ENCODE measurements at places on chromosomes 12 and 14.

DNA sequence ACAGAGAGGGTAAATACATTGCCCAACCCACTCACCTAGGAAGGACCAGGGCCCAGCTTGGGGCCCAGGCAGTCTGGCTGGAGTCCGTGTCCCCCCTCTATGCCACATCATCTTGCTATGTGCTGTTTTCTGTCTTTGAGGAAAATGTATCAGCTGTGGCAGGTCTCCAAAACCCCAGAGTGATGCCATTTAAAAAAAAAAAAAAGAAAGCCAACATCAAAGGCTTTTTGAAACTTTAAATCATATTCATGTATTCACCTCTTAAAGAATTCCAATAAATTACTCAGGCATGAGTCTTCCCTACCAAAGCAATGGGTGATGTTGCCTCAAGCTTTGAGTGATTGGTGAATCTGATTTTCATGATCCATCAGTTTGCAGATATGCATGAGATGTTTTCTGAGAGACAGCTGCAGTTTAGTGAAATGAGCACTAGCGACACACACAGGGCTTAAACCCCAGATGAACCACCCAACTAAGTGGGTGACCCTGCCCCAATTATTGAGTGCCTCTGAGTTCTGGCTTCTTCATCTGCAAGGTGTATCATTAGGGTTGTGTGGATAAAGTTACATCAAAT is 6.1 kb downstream of the KRT81 start:
- DNase-seq, result no peak

DNA sequence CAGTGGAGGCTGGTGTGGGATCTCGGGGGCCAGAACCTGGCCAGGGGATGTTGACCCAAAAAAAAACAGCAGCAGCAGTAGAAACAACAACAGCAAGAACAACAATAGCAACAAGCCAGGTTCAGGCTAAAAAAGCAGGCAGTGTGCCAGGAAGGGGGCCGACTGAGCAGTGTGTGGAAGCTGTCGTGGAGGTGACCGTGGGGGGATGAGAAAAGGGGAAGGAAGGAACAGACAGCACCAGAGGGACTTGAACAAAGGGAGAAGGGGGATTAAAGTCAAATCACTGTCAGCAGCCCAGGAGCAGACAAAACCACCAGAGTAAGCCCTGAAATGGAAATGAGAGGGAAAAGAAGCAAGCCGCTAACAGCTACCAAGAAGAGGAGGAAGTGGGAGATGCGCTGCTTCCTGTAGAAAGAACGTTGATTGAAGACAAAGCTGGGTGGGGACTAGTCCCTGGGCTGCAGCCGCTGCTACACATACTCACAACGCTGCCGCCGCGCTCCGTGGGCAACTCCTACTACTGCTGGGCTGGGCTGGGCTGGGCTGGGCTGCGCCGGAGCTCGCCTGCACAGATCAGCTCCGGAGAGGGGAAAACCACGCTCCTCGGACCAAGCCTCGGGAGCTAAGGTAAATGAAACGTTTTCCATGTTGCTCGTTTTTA is at the start of gene GNG2:
Gene GNG2 (plus strand): TSS at position 449 of the 661 bp plus-strand sequence. CDS start 90,067 bp downstream, outside the sequence.
- peak; percentile 85 for DNase-seq

- DNase-seq, result no peak
Measured at GRCh38 chr12:123520567-123521474, 12.7 kb downstream of the RILPL1 start.

GRCh38 chr12:19189522-19189921 is 60.0 kb downstream of the PLEKHA5 start:
- no peak for DNase-seq

DNA sequence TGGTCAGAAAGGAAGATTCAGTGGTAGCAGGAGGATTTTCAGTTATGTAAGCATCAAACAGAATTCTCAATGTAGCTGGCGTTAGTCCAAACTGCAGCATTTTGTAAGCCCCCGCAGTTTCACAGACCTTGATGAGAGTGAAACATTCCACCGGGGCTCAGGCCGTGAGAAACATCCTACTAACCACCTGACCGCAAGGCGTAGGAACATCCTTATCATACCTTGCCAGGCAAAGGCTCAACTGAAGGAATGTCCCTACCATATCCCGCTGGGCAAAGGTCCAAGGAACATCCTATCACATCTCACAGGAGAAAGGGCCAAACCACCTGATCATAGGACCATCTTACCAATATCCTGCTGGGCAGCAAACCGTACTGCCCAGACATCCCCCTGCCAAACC is 624.8 kb upstream of the TMEM132C start:
- no peak for DNase-seq

DNA sequence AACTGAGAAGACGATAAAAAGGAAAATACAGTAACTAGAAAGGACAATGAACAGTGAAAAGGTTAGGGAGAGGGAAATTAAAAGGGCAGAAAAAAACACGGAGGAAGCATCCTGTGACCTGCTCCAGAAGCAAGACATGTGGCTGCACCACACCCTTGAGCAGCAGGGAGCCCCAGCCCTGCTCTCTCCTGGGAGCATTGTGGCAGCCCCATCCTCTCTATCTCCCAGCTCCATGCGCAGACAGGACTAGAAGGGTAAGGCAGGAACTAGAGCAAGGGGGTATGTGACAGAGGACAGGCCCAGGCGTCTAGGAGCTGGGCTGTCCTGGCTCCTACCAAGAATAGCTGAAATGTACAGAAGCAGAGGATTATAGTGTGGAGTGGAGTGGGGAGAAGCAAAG is 38.6 kb upstream of the SMUG1 start:
- no peak for DNase-seq

GRCh38 chr12:117143008-117143532 is 43.9 kb upstream of the TESC start:
- DNase-seq, result no peak

- no peak for DNase-seq
Measured at GRCh38 chr12:123485756-123486155, 27.8 kb downstream of the SNRNP35 start.

DNA sequence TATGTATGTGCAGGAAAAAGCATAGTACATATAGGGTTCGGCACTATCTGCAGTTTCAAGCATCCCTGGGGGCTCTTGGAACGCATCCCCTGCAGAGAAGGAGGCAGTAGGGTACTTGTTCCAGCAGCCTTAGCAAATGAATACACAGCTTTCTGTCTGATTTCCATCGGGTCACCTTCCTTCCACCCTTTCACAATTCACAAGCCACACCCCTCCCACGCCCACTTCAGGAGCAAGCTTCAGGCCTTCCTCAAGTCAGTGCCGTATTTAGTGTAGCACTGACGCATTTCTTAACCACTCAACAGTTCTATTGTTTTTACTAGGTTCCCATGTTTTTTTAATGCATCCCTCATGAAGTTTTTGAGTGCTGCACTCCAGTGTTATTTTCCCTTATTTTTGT is 64.2 kb downstream of the CLMN start:
- DNase-seq, result no peak

- DNase-seq, result no peak
Measured at GRCh38 chr12:11797317-11797913, 147.9 kb downstream of the ETV6 start.

DNA sequence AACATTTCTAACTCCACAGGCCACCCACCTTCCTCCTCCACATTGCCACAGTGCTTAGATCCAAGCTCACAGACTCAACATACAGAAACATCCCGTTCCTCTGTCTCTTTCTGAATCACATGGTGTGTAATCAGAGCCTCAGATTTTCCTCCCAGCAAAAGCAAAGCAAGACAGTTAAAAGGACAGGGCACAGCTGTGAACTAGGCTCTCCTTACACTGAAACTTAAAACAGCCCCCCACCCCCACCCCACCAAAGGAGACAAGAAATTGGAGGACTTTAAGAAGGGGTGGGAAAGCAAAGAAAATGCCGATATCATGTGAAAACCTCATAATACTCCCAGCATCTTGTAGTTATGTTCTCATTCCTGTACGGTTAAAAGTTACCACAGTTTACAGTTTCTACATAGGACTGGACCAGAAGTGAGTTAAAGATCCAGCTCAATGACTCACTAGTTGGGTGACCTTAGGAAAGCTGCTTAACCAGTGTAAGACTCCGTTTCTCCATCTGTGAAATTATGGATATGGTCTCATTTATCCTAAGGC is 4.8 kb downstream of the YBX3 start:
- no peak for DNase-seq

- no peak for DNase-seq
Measured at GRCh38 chr12:121811434-121812319, 7.9 kb downstream of the SETD1B start.

DNA sequence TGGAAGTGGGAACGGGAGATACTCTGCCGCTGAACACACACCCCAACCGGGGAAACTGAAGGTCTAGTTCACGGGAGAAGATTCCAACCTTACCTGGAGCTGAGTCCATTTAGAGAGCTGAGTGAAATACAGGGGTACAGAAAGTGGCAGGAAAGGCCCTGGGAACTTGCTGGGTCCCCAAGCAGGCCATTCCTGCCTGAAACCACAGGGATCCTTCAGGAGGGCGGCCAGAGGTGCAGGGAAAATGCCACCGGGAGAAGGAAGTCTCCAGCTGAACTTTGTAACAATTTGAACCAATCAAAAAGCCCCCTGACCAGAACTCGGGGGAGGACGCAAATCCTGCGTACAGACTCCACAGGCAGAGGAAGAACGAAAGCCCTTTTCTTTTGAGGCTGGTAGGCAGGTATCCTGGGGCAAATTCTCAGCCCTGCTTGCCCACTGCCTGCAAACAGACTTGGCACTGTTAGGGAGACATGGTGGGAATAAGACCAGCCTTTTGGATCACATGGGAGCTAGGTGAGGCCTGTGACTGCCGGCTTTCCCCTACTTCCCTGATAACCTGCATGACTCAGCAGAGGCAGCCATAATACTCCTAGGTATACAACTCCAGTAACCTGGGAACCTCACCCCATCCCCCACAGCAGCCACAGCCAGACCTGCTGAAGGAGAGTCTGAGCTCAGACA is 170.9 kb downstream of the SEC23A start:
- DNase-seq, result no peak

DNA sequence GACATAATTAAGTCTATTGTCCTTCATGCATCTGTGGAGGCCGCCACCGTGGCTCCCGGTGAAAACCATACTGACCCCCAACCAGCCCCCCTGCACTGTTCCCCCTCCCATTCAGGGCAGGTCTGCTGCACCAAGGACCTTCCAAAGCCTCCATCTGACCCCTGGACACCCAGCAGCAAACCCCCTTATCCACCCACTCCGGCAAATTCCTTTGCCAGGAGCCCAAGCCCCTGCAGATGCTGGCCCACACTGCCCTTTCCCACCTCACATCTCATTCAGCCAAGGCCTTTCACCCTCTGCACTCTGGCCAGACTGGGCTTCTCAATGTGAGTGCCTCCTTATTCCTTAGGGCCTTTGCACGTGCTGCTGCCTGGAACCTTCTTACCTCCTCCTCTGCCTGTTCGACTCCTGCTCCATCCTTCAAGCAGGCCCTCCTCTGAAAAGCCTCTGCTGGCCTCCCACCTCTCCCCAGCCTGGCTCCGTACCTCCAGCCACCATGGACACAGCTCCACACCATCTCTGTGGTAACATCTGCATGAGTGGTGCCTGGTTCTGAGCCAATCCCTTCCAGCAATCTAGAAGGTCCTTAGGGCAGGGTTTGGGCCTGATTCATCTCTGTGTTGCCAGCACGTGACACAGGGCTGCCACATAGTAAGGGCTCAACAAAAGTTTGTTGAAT is 230.7 kb downstream of the BCL11B start:
- DNase-seq, result no peak

DNA sequence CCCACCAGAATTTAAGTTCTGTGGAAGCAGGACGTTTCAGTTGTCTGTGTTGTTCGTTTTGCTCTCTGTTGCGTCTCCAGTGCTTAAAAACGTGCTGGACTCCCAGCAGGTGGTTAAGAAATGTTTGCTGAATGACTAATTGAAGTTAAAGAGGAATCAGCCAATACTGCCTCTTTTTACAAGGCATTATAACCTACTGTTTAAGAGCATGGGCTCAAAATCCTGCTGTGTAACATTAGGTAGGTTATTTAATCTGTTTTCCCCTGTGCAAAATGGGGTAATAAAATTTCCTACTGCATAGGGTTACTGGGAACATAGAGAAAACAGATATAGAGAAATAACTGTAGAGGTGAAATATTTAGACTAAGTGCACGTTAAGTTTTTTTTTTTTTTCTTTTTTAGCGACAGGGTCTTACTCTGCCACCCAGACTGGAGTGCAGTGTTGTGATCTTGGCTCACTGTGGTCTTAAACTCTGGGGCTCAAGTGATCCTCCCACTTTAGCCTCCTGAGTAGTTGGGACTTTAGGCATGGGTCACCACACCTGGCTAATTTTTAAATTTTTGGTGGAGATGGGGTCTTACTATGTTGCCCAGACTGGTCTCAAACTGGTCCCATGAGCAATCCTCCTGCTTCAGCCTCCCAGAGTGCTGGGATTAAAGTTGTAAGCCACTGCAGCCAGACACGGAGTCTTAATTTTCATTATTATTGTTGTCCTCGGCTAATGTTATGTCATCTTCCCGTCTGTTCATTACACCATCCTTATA is 139.4 kb upstream of the PRICKLE1 start:
- no peak for DNase-seq

GRCh38 chr14:94321421-94322271 is 1.5 kb downstream of the SERPINA6 start:
- DNase-seq, result no peak

- peak; percentile 94 for DNase-seq
Measured at GRCh38 chr14:77158175-77158881, 16.7 kb upstream of the ZDHHC22 start.

GRCh38 chr14:33165144-33165925 is 226.7 kb downstream of the NPAS3 start:
- no peak for DNase-seq

- no peak for DNase-seq
Measured at GRCh38 chr12:123151457-123152454, 866 bp upstream of the PITPNM2 start.
